Hepatic stellate cell (primary cell): ENCODE measurements at places on chromosomes 1 and 21.

DNA sequence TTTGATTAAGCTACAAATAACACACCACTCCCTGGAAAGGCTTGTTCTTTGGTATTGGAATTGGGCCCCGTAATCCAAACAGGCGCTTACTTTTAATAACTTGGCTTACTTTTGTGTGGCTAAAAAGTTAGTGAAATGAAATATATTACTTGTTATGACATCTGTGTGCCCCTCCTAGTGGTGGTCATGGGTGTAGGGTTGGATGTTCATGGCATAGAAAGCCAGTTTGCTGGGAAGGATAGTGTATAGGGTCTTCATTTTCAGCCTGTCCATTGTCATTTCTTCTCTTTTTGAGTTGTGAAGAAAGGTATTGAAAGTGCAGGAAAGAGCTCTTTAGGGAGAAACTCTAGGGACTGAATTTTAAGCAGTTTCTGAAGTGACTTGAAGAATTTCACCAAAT lies 5.9 kb downstream of the CDC14A start:
- peak; percentile 10 for DNase-seq

DNA sequence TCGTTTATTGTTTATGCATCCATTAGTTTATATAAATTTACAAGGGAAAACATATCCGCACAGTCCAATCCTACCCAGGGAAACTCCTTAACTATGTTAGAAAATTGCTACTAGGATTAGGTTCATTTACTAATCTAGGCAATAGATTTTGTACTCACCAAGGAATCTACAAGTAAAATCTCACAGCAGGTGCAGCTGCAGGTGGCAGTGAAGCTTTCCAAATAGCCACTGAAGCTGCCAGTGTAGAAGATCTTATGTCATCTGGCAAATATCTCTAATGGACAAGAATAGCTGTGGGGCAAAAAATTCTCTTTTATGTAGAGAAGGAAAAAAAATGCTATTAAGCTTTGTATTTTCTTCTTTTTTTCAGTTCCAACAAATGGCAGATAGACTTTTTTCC lies 963.4 kb upstream of the ADGRL4 start:
- DNase-seq: no peak

DNA sequence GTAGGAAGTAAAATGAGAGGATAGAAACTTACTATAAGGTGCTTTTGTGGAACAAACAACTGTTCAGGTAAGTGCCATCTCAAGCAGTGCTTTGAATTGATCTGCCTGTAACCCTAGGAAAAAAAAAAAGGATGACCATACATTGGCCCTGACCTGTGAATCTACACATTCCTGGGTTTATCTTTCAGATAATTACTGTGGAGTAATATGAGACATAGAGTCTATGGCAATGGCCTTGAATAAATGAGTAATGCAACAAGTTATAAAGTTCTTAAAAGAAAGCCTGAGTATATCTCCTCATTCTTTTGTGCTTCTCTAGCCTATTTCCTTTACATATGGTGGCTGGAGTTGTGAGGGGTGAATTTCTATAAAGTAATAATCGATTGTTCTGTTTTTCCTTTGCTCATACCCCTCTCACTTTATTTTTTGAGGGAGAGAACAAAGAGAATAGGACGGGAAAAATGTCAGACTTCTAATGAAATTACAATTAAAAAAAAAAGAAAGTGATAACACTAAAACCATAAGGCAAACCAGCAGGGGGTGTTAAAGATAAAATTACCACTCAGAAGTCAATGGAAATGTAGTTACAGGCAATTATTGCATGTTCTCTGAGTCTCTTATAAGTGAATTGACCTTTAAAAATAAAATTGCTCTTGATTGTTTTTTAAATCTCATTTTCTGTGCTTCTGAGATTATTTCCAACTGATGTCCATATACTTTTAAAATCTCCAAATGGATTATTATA lies 12.4 kb upstream of the ATP1A1 start:
- DNase-seq: no peak

DNA sequence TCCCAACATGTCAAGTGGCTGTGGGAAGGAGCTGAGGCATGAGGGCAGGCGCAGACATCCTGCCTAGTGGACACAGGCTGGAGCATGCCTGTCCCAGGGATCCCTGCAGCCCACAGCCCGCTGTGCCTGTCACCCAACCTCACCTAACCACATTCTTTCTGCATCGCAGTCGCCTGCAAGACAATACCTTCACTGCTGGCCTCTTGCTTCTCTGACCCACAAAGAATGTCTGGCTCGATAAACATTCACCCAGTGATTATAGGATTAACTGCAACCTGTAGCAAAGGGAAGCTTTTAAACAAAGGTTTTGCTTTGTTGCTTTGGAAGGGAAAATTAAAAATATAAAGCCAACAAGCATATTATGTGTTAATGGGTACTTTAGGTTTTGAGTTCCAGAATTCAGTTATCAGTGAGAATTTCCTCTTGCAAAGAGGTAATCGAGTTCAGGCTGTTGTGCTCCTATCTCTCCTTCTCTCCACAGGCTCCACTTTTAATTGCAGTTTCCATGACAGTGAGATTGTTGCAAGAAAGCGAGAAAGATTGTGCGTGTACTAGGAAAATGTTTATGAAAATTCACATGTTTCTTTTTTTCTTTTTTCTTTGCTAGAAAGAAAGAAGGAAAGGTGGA lies 40.0 kb upstream of the ZNF648 start:
- DNase-seq: no peak
